ENCODE measurements at places on chromosomes 1 and 21. TPM values are rescaled to one million over a fixed set of nuclear protein-coding genes. Genes with fewer than 3 reads are reported as not detected.

GRCh38 chr1:6688001-6688400 is 13.6 kb downstream of the DNAJC11 start:
- DNase-seq = peak; percentile 7

VANGL1 gene
- total RNA-seq = 9.2 TPM

GRCh38 chr1:29221296-29221695 is 9.4 kb downstream of the MECR start:
- DNase-seq = no peak

DNA sequence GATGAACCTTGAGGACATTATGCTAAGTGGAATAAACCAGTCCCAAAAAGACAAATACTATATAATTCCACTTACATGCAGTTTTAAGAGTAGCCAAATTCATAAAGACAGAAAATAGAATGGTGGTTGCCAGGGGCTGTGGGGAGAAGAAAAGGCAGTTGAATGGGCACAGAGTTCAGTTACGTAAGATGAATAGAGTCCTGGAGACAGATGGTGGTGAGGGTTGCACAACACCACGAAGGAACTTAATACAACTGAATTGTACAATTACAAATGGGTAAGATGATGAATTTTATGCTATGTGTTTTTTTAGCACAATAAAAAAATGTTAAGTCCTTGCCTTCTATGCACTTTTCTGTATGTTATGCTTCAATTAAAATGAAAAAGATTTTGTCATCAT is 66.6 kb downstream of the CD34 start:
- no peak for DNase-seq

MPL gene
- total RNA-seq = not detected

PLK3 gene
- total RNA-seq = 22.4 TPM

- no peak for DNase-seq
Measured at GRCh38 chr1:35574655-35575415, 1.7 kb downstream of the TFAP2E start.

SLC25A24 gene
- 45.0 TPM for total RNA-seq

GRCh38 chr1:188128761-188129160 is 1300.0 kb downstream of the PLA2G4A start:
- DNase-seq = peak; percentile 1

GRCh38 chr1:25487628-25488027 is 55.8 kb upstream of the LDLRAP1 start:
- no peak for DNase-seq

CYB5RL gene
- total RNA-seq = 4.3 TPM

GRCh38 chr1:114090738-114091505 is 62.7 kb downstream of the SYT6 start:
- no peak for DNase-seq

GRCh38 chr1:177287994-177288393 is 117.2 kb downstream of the BRINP2 start:
- DNase-seq = no peak

DNA sequence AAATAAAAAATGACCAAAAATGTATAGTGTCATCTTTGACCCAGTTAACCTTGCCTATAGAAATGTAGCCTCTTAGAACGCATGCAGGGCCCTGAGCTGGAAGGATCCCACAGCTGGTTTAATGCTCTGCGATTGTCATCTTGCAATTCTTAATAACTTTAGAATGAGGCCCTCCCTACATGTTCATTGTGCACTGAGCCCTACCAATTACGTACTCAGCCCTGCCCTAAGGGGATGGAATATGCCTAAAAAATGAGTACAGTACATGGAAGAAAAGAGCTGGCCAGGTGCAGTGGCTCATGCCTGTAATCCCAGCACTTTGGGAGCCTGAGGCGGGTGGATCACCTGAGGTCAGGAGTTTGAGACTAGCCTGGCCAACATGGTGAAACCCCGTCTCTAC is 57.8 kb upstream of the BCAR3 start:
- no peak for DNase-seq

DNA sequence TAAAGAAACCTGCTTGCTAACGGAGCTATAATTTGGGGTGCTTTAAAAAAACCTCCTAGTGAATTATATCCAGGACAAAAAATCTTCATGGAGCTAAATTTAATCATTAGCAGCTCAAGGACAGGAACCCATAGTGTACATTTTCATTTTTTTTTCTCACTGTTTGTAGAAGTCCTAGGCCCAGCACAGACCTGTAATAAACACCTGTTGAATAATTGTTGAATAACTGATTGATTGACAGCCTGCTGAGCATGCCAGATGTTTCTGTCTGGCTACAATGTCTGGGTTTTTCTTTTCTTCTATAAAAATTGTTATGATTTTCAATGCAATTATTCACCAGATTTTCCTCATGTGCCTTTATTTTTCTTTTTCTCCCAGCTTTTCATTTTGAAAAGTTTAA is 10.9 kb upstream of the GALNT2 start:
- DNase-seq = no peak

DNA sequence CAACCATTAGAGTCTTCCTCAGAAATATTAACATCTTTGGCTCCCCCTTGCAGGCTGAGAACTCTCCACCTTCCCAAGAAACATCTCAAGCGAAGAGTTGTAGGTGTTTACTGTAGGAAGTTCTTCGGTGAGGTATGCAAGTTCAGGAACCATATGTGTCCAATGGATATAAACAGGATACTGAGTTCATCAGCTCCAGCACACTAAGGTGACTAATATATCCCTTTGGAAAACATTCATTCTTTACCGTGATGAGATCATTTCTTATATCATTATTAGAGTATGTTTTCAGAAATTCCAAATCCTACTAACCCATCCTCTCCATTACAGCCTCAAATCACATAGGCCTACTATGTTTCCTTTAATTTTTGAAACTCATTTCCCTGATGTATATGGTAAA is 37.3 kb upstream of the PRMT6 start:
- DNase-seq = peak; percentile 36

GRCh38 chr21:37435120-37435519 is 68.5 kb downstream of the DYRK1A start:
- peak; percentile 91 for DNase-seq

KDM5B gene
- total RNA-seq = 57.1 TPM

DNA sequence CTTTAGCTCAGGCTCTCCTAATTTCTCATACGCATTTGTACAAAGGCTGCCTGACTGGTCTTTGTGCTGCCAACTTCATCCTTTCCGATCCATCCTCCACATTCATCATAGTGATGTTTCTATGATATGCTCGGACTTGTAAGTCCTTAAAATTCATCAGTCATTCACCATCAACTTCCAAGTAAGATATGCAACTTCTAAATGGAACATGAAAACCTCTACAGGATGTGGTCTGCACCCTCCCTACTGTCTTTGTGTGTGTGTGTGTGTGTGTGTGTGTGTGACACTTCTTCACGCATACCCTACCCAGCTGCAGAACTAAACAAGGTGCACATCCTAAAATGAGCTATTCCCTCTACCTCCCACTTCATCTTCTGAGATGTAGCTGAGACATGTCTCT is 397.9 kb upstream of the NR5A2 start:
- no peak for DNase-seq

DNA sequence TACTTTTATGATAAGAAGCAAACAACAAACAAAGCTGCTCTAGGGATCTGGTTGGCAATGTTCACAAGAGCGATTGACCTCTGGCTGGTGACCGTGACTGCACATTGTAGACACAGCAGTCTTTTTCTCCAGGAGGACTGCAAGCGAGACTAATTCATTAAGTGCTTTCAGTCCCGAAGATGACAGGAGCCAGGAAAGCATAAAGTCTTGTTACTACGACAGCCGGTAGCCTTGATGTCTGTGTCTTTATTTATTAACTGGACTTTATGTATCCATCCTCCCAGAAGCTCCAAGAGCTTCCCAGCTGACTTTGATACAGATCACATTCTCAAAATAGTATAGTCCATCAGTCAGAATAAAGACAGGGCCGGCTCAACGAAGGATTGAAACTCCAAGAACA is 18.2 kb downstream of the FAM163A start:
- DNase-seq = no peak

DNA sequence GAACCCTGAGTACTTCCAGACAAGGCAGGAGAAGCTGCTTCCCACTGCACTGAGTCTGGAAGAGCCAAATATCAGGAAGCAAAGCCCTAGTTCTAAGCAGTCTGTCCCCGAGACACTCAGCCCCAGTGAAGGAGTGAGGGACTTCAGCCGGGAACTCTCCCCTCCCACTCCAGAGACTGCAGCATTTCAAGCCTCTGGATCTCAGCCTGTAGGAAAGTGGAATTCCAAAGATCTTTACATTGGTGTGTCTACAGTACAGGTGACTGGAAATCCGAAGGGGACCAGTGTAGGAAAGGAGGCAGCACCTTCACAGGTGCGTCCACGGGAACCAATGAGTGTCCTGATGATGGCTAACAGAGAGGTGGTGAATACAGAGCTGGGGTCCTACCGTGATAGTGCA is 33.1 kb upstream of the VAMP3 start:
- no peak for DNase-seq

DNA sequence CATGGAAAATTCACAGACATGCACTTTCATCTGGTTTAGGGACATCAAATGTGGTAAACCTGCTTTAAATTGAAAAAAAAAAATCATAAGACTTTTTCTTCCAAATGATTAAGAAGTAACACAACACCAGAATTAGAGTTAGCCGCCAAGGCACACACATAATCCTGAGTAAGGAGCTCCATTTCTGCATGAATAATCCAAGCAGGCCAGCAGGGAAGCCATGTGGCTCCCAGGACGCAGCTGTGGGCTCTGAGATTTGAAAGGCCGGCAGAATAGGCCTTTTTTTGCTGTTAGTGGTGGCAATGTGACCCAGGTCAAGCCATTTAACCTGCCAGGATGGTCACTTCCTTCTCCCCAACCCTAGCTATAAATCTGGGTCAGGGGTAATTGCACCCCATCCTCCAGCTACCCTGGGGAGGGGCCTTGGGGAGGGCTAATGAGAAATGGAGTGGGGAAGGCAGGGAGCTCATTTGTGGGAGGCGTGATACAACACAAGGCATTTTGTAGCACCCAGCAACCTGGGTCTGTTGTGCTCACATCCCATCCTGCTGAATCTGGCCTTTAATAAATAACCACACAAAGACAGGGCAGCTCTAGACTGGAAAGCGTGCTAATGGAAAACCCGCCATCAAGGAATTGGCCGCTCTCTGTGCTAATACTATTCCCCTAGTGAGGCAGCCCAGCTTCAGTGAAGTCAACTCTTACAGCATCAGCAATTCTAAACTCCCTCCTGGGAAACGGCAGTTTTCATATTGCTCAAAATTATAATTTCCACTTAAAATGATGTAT is 178.5 kb downstream of the RHOU start:
- no peak for DNase-seq

SELENOF gene
- 187 TPM for total RNA-seq

DNA sequence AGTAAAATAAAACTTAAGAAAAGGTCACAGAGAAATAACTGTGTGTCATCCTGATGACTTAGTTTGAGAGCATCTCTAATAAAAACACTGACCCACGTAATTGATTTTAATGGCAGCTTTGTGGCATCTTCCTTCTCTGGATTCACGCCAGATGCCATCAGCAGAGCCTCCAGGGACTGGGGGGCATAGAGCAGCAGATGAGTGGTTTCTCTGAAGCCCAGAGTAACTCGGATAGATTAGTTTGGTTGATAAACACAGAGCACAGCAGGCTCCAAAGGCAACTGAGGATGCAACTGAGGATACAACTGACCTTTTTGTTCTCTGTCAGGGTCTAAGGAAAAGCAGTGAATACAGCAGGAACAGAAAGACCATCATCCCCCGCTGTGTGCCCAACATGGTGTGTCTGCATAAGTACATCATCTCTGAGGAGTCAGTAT is 180.8 kb downstream of the RPS6KC1 start:
- no peak for DNase-seq

HES5 gene
- total RNA-seq = not detected

RPE65 gene
- not detected for total RNA-seq

NCF2 gene
- 0.07 TPM for total RNA-seq

DNA sequence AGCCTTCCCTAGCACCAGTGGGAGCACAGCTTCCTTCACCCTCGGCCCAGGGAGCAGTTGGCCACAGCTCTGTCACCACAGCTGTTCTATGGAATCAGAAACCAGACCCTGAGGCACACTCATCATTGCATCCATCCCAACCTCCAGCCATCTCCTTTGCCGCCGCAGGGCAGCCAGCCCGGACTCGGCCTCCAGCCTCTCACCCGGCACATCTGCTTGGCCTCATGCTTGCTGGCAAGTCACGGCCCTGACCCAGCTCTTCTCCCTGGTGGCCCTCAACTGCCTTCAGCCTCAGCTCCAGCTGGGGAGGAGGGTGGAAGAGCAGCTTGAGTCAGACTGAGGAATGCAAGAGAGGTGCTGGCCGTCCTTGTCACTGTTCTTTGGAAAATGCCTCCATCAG is 59.8 kb downstream of the TOR1AIP2 start:
- no peak for DNase-seq

- no peak for DNase-seq
Measured at GRCh38 chr1:158728510-158729225, 8.1 kb upstream of the OR6K3 start.

DNA sequence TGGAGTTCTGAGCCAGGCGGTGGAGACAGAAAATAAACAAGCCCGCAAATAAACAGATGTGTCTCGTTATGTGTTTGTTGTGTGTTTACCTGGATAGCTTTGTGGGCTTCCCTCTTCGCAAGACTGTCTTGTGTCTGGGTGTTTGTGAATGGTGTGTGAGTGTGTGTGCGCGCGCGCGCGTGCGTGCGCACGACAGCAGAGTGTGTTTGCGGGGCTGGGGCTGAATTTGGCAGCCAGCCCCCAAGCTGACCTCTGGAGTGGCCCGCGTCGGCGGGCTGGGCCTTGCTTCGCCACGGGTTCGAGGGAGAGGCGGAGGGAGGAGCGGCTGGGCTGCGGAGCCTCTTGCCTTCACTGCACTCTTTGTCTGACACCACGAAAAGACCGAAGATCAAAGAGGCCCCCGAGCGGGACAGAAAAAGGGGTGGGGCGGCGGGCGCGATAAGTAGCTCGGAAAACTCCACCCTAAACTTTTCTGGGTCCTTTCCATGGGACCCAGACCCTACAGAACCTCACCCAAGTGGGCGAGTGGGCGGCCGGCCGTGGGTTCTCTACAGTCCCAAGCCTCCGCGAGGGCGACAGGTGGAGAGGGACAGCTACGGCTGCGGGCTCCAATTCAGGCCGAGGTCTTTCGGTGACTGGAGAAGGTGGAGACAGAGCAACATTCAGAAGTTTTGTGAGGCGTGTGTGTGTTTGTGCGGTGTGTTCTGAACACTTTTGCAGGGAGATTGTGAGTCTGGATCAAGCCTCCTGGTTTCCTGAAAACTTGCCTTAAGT is 14.5 kb downstream of the PAX7 start:
- no peak for DNase-seq

GRCh38 chr1:184824691-184825323 is 70.1 kb upstream of the EDEM3 start:
- DNase-seq = no peak

C21orf58 gene
- 4.1 TPM for total RNA-seq

- DNase-seq = no peak
Measured at GRCh38 chr1:177229781-177230180, 59.0 kb downstream of the BRINP2 start.

DNA sequence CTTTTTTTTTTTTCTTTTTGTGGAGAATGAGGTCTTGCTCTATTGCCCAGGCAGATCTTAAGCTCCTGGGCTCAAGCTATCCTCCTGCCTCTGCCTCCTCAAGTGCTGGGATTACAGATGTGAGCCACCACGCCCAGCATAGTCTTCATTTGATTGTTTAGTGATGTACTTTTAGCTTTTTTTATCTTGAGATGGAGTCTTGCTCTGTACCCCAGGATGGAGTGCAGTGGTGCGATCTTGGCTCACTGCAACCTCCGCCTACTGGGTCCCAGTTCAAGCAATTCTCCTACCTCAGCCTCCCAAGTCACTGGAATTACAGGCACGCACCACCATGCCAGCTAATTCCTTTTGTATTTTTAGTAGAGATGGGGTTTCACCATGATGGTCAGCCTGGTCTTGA is 24.0 kb upstream of the LRRC3 start:
- no peak for DNase-seq

CFAP410 gene
- total RNA-seq = 9.6 TPM
